ENCODE measurements at places on chromosomes 12 and 14. TPM values are rescaled to one million over a fixed set of nuclear protein-coding genes. Genes with fewer than 3 reads are reported as not detected.

DPF3 gene
- total RNA-seq = not detected

SELPLG gene
- not detected for total RNA-seq

CMKLR1 gene
- total RNA-seq = not detected

MMP17 gene
- 7.1 TPM for total RNA-seq

ZNF891 gene
- 7.2 TPM for total RNA-seq

PLD4 gene
- not detected for total RNA-seq

OASL gene
- total RNA-seq = not detected

OR6J1 gene
- not detected for total RNA-seq

CCDC175 gene
- total RNA-seq = 0.24 TPM

OR4K15 gene
- total RNA-seq = not detected

ALG10 gene
- total RNA-seq = 20.5 TPM

ATG101 gene
- total RNA-seq = 19.8 TPM

NRDE2 gene
- 10.2 TPM for total RNA-seq

C12orf54 gene
- total RNA-seq = not detected

NTN4 gene
- 2.3 TPM for total RNA-seq

TIMELESS gene
- total RNA-seq = 56.3 TPM

FOXG1 gene
- 1.5 TPM for total RNA-seq

BEGAIN gene
- total RNA-seq = 13.4 TPM

LMO3 gene
- total RNA-seq = 54.3 TPM

SRRM4 gene
- total RNA-seq = 0.34 TPM

KRT1 gene
- total RNA-seq = not detected

EIF2S1 gene
- 118 TPM for total RNA-seq

JKAMP gene
- total RNA-seq = 134 TPM
